NCI-H1417 (cell line): ENCODE measurements at places on chromosomes 13 and 19.

DNA sequence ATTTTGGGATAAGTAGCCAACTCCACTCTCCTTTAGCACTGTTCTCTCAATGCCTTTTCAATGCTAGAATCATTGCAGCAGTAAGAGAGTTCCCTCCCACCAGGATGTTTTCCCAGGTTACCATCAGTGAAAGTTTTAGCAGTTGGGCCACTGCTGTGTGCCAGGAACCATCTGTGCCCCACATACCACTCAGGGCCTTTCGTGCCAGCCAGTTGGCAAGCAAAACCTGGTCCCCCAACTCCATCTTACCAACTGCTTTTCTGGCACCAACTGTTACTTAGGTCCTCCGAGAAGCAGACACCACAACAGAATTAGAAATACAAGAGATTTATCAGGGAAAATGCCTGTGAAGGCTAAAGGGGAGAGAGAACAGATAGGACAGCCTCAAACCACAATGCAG, 533.4 kb upstream of the NBEA start:
- DNase-seq: no peak

GRCh38 chr19:5971714-5972354, 6.1 kb downstream of the RANBP3 start:
- DNase-seq: no peak

- no peak for DNase-seq
Measured at GRCh38 chr13:32001769-32002168, 29.8 kb upstream of the FRY start.

DNA sequence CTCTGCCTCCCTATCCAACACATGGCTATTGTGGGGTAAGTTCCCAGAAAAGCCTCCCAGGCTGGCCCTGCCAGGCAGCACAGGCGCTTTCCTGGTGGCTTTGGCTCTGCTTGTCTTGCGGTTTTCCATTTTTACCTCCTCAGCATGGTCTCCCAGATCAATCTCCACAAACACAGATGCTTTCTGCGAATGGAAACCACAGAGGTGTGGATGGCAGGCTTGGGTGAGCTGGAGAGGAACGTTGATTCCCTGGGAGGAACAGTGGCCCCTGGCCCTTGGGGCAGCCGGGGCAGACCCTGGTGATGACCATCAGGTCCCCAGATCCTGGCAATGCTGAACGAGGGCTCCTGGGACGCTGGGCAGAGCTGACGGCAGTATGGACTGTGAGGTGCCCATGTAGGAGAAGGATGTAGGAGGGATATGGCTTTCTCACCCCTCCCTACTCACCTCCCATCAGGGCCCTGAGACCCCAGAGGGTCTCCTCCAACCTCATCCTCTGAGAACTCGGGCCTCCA, 6.6 kb downstream of the C13orf46 start:
- DNase-seq: no peak

DNA sequence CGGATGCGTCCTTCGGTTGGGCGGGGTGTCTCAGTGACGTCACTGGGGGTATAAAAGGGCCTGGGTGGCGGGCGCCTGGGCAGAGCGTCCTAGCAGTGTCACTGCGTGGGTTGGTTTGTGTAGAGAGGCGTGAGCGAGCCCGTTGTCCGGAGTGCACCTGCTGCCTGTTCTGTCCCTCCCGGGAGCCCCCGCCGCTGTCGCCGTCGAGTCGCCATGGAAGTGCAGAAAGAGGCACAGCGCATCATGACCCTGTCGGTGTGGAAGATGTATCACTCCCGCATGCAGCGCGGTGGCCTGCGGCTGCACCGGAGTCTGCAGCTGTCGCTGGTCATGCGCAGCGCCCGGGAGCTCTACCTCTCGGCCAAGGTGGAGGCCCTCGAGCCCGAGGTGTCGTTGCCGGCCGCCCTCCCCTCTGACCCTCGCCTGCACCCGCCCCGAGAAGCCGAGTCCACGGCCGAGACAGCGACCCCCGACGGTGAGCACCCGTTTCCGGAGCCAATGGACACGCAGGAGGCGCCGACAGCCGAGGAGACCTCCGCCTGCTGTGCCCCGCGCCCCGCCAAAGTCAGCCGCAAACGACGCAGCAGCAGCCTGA, 2.9 kb downstream of the IER2 start:
- DNase-seq: peak; percentile 90

DNA sequence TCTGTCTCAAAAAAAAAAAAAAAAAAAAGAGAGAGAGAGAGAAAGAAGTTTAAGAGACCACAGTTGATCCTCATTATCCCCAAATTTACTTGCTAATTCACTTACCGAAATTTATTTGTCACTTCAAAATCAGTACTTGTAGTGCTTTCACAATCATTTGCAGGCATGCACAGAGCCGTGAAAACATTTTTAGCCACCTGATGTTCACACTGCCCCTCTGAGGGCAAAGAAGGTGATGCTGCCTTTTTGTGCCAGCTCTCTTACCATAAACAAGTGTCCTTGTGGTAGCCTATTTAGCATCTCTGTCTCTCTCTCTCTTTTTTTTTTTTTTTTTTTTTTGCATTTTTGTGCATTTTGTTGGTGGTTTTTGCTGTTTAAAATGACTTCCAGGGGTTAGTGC, 24.1 kb upstream of the CASP14 start:
- no peak for DNase-seq

GRCh38 chr13:112532837-112533745, 54.9 kb downstream of the TUBGCP3 start:
- no peak for DNase-seq

DNA sequence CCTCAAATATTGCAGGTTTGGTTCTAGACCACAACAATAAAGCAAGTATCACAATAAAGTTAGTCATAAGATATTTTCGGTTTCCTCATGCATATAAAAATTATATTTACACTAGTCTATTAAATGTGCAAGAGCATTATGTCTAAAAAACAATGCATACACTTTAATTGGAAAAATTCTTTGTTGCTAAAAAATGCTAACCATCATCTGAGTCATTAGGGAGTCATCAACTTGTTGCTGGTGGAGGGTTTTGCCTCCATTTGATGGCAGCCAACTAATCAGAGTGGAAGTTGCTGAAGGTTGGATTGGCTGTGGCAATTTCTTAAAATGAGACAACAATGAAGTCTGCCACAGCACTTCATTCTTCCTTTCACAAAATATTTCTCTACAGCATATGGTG, 422.3 kb upstream of the GPC6 start:
- DNase-seq: no peak

DNA sequence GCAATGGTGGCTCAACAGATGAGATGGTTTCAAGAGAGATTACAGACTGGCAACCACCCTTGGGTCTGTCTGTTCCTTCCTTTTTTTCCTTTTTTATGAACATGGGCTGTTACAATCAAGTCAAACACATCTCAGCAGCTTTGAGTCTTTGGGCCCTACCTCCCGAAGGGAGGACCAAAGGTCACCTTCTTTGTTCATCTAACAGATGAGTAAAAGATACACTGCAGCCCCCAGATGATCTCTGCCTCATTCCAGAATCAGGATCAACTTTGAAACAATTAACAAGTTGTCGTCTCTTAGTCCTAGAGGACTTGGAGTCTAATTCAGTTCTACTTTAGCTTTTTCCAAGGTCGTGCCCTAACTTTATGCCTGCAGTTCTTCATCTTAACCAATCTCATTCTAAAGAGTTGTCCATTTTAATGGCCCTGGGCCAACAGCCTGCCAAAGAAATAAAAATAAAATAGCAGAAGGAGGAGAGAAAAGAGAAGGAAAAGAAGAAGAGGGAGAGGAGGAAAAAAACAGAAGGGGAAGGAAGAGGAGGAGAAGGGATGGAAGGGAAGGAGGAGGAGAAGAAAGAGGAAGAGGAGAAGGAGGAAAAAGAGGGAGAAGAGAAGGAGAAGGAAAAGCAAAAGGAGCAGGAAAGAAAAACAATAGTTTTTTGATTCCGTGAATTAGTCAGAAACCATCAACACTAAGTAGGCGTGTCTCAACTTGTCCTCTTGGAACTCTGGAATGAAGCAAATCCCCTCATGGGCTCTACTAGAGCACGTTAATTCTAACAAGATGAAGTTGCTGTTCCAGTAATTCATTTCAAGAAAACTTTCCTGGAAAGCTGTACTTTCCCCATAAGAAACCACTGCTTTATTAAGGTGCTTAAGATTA, 281.2 kb downstream of the FOXO1 start:
- DNase-seq: no peak

DNA sequence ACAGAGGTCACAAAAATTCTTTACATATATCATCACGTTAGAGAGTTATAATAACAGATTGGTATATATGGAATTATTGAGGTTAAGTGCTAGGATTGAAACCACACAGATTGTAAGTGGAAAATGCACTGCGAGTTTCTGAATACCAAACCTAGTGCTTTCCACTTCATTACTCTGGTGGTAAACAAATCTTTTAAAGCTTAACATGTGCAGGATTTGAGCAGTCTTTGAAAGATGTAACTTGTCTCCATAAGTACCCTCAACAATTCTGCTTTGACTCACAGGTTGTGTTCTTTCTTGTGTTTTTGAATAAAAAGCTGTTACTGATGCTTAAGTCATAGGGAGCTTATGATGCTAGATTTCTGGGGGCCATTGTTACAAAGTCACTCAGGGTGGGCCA, 314.7 kb upstream of the DACH1 start:
- no peak for DNase-seq
